SJSA1 (cell line): ENCODE measurements at places on chromosomes 5 and 9. TPM values are rescaled to one million over a fixed set of nuclear protein-coding genes. Genes with fewer than 3 reads are reported as not detected.

DNA sequence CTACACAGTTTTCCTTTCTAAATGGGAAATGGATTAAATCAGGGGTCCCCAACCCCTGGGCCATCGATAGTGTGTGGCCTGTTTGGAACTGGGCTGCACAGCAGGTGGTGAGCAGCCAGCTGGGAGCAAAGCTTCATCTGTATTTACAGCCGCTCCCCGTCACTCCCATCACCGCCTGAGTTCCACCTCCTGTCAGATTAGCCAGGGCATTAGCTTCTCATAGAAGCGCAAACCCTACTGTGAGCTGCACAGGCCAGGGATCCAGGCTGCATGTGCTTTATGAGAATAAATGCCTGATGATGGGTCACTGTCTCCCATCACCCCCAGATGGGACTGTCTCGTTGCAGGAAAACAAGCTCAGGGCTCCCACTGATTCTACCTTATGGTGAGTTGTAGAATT lies 41.2 kb upstream of the FLT4 start:
- H3K36me3 ChIP-seq: no peaks in the 10 kb centered on the region
- no peaks in the 10 kb centered on the region for H3K4me1 ChIP-seq
- DNase-seq: no peak
- H3K27ac ChIP-seq: no peak overlapping the region
- no peak overlapping the region for H3K4me3 ChIP-seq
- H3K27me3 ChIP-seq: peaks cover 34% of the 10 kb centered on the region

DNA sequence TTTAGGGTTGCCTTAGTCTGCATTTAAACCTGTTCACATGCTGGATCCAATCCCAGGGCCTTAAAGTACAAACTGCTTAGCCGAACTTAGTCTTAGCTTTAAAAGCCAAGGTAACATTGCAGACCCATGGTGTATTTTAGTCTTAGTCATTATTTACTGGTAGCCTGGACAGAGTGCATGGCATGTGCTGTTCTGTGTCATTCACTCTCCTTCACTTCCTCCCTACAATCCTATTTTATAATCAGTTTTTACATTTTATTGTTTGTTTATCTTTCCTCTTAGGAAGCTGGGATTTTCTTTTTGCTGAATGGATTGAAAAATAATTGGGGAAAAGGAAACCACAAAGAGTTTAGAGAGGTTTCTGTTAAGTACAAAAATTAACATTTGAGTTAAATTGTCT lies 29.4 kb upstream of the TAL2 start:
- no peaks in the 10 kb centered on the region for H3K27me3 ChIP-seq
- H3K27ac ChIP-seq: no peak overlapping the region
- H3K4me1 ChIP-seq: no peaks in the 10 kb centered on the region
- no peak for DNase-seq

DNA sequence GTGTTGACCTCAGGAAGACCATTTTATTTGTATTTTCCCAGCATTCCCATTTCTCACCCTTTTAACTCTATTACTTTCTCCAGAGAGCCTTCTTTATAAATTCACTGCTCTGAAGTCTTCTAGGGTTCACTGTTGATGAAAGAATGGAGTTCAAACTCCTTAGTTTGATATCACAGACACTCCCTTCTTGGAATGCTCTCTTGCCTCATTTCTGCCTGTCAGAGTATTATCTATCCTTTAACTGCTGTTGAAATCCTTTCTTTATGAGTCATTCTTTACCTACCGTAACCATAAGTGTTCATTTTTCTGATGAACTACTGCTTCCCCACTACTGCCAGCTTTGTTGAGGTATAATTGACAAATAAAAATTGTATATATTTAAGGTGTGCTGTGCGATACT lies 4.3 kb downstream of the RIC1 start:
- peak; percentile 26 for DNase-seq
- H3K27ac ChIP-seq: peak overlapping the region; percentile 50
- peaks cover 27% of the 10 kb centered on the region for H3K4me1 ChIP-seq
- H3K27me3 ChIP-seq: no peaks in the 10 kb centered on the region
- no peak overlapping the region for H3K4me3 ChIP-seq

- H3K27me3 ChIP-seq: no peaks in the 10 kb centered on the region
- DNase-seq: no peak
- no peak overlapping the region for H3K27ac ChIP-seq
- no peaks in the 10 kb centered on the region for H3K36me3 ChIP-seq
- H3K4me3 ChIP-seq: no peak overlapping the region
- peaks cover 34% of the 10 kb centered on the region for H3K4me1 ChIP-seq
Observed at GRCh38 chr9:95822015-95822414, 53.5 kb upstream of the ERCC6L2 start.

DNA sequence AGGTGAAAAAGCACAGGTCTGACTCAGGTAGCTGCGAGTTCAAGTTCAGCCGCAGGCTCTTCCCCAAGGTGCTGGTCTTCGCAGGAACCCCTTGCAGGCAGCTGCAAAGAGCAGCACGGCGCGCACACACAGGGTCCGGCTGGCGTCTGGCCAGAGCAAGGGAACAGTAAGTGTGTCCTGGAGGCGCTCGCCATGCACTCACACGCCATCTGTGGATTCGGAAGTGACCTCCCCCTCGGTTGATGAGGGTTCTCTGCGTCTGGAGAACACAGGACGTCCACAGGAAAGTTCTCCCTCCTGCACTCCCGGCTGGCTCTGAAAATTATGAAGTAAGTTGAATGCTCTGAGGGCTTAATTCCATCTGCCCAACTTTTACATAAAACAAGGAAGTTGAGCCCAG lies 14.0 kb upstream of the EGFL7 start:
- peaks cover 8% of the 10 kb centered on the region for H3K4me1 ChIP-seq
- no peak for DNase-seq
- no peak overlapping the region for H3K27ac ChIP-seq
- H3K27me3 ChIP-seq: peaks cover 26% of the 10 kb centered on the region

Gene SPATA31A3
- total RNA-seq: not detected in 2 replicates

Gene SLC27A6
- total RNA-seq: 2.9 and 3.2 TPM in 2 replicates

DNA sequence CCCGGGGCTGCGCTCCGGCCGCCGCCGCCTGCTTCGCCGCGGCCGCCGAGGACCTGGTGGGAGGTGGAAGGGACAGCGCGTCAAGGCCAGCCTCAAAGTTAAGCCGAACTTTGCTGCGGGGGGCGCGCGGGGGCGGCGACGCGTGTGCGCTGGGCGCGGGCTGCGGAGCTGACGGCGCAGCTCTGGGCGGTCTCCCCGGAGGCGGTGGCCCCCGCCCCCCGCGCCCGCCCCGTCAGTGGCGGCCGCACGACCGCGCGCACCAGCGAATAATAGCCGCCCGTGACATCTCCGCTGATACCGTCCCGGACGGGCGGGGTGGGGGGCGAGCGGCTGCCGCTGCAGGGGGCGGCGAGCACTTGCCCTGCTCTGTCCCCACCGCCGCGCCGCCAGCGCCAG lies 579 bp upstream of the FAM78A start:
- H3K27ac ChIP-seq: no peak overlapping the region
- H3K4me3 ChIP-seq: no peak overlapping the region; the same call in 1 of the 2 replicates
- no peak for DNase-seq
- no peaks in the 10 kb centered on the region for H3K36me3 ChIP-seq

Gene SPATA6L
- total RNA-seq: 0.13 TPM in 1 of 2 replicates, not detected in the other

- DNase-seq: no peak
- no peak overlapping the region for H3K27ac ChIP-seq
- H3K4me3 ChIP-seq: no peak overlapping the region
- H3K36me3 ChIP-seq: no peaks in the 10 kb centered on the region
Observed at GRCh38 chr9:36935768-36936497, 98.1 kb downstream of the PAX5 start.

GRCh38 chr9:37776328-37776727 lies 8.5 kb downstream of the EXOSC3 start:
- H3K27ac ChIP-seq: no peak overlapping the region
- H3K36me3 ChIP-seq: peaks cover 36% of the 10 kb centered on the region
- no peaks in the 10 kb centered on the region for H3K4me1 ChIP-seq
- no peak for DNase-seq
- no peaks in the 10 kb centered on the region for H3K27me3 ChIP-seq
- no peak overlapping the region for H3K4me3 ChIP-seq

Gene C9
- total RNA-seq: 0.37 TPM in 1 of 2 replicates, not detected in the other

Gene PCDHGB2
- total RNA-seq: 3.8 TPM in 1 of 2 replicates, not detected in the other

Gene UBTD2
- total RNA-seq: 44.0 and 63.4 TPM in 2 replicates

Gene HAVCR2
- 0.05 TPM in 1 of 2 replicates, not detected in the other for total RNA-seq

- H3K36me3 ChIP-seq: peaks cover 81% of the 10 kb centered on the region
- peaks cover 19% of the 10 kb centered on the region for H3K4me1 ChIP-seq
- no peak overlapping the region for H3K4me3 ChIP-seq
- no peak for DNase-seq
- no peak overlapping the region for H3K27ac ChIP-seq
Observed at GRCh38 chr5:151151793-151152192, 5.8 kb downstream of the ANXA6 start.

Gene KIF4B
- not detected in 2 replicates for total RNA-seq

DNA sequence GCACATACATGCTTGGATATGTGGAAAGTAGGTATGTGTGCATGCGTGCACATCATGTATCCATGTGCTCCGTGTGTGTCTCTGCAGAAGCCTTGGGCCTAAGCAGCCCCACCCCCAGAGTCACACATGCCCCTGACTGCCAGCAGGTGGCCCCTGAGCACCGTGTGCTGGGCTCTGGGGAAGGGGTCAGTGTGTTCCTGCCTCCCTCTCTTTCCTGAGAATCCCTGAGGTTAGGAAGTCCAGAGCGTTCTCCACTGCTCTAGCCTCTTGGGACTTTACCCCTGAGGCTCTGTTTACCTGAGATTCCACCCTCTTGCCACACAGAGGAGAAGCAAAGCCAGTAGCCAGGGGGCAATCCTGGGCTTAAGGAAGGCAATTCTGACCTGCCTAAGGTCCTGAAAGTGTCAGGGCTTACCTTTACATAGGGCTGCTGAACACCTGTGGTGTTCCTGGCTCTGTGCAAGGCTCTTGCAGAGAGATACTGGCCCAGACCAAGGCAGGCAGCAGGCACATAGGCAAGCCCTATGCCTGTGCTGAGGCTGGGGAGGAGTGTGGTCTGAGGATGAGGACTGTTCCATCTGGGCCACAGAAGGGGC lies 207.3 kb downstream of the TMEM38B start:
- DNase-seq: peak; percentile 52
- no peaks in the 10 kb centered on the region for H3K36me3 ChIP-seq
- no peaks in the 10 kb centered on the region; the same call in 1 of the 2 replicates for H3K4me1 ChIP-seq

GRCh38 chr5:142202282-142202681 lies 93.7 kb downstream of the NDFIP1 start:
- no peak for DNase-seq
- H3K27ac ChIP-seq: peak overlapping the region; percentile 65
- H3K36me3 ChIP-seq: no peaks in the 10 kb centered on the region
- no peak overlapping the region for H3K4me3 ChIP-seq

GRCh38 chr9:105281926-105282325 lies 37.5 kb downstream of the SLC44A1 start:
- H3K27me3 ChIP-seq: no peaks in the 10 kb centered on the region
- peaks cover 9% of the 10 kb centered on the region for H3K4me1 ChIP-seq
- DNase-seq: no peak
- no peak overlapping the region for H3K27ac ChIP-seq
- no peaks in the 10 kb centered on the region for H3K36me3 ChIP-seq

- H3K36me3 ChIP-seq: no peaks in the 10 kb centered on the region
- H3K27ac ChIP-seq: no peak overlapping the region
- no peaks in the 10 kb centered on the region for H3K27me3 ChIP-seq
- no peaks in the 10 kb centered on the region for H3K4me1 ChIP-seq
Observed at GRCh38 chr9:93205045-93205768, 21.3 kb downstream of the WNK2 start.

- H3K4me1 ChIP-seq: no peaks in the 10 kb centered on the region
- H3K4me3 ChIP-seq: no peak overlapping the region
- no peaks in the 10 kb centered on the region for H3K36me3 ChIP-seq
- H3K27me3 ChIP-seq: no peaks in the 10 kb centered on the region
Observed at GRCh38 chr5:105874316-105874715, 1796.4 kb downstream of the EFNA5 start.

DNA sequence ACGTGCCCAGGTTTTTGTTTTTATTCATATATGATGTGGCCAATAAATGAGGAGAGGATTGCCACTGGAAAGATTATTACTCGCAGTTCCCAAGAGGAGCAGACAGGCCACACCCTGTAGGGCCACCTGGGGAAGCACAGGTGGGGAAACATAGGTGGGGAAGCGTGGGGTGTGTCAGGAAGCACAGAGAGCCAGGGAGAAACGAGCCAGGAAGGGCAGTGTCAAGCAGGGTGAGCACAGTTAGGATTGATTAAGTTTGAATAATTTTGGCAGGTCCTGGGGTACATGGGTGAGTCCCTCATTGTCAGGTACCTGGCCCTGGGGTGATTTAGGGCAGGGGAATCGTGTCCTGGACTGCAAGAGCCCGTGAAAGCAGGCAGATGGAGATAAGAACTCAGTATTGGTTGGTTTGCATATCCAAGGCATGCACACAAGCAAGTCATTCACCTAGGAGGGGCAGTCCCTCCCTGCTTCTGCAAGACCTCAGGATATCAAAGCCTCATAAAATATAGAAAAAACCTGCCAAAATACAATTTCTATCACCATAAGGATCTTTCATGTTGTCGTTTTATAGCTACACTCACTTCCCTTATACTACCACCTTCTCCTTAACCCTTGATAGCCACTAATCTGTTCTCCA lies 22.4 kb downstream of the MVB12B start:
- peaks cover 12% of the 10 kb centered on the region; the same call in 1 of the 2 replicates for H3K36me3 ChIP-seq
- no peak overlapping the region for H3K27ac ChIP-seq
- H3K4me1 ChIP-seq: peaks cover 27% of the 10 kb centered on the region
- no peak for DNase-seq
- H3K4me3 ChIP-seq: no peak overlapping the region

GRCh38 chr9:29039258-29039657 lies 1466.0 kb upstream of the C9orf72 start:
- H3K36me3 ChIP-seq: no peaks in the 10 kb centered on the region
- H3K4me3 ChIP-seq: no peak overlapping the region
- H3K27me3 ChIP-seq: no peaks in the 10 kb centered on the region
- no peak overlapping the region for H3K27ac ChIP-seq
- no peak for DNase-seq

GRCh38 chr5:98105681-98106080 lies 667.8 kb upstream of the RGMB start:
- no peak overlapping the region for H3K27ac ChIP-seq
- no peak overlapping the region for H3K4me3 ChIP-seq
- peaks cover 31% of the 10 kb centered on the region for H3K4me1 ChIP-seq

Gene TOR2A
- 5.3 and 11.4 TPM in 2 replicates for total RNA-seq

Gene GLT6D1
- not detected in 2 replicates for total RNA-seq

- no peak for DNase-seq
- H3K4me3 ChIP-seq: no peak overlapping the region
Observed at GRCh38 chr5:67211926-67212325, 15.3 kb upstream of the CD180 start.

Gene CANX
- total RNA-seq: 813 and 826 TPM in 2 replicates

Gene MRPS2
- 12.6 and 21.3 TPM in 2 replicates for total RNA-seq

GRCh38 chr5:10288592-10289219 lies 19.0 kb downstream of the CMBL start:
- no peak overlapping the region for H3K27ac ChIP-seq
- H3K4me1 ChIP-seq: peaks cover 3% of the 10 kb centered on the region
- no peak for DNase-seq
- H3K36me3 ChIP-seq: no peaks in the 10 kb centered on the region
- no peak overlapping the region for H3K4me3 ChIP-seq

- peaks cover 9% of the 10 kb centered on the region for H3K36me3 ChIP-seq
- H3K4me3 ChIP-seq: no peak overlapping the region
- H3K27ac ChIP-seq: no peak overlapping the region
- H3K4me1 ChIP-seq: no peaks in the 10 kb centered on the region
Observed at GRCh38 chr5:168843277-168844015, 264.3 kb upstream of the PANK3 start.

Gene SNX2
- 70.0 and 91.4 TPM in 2 replicates for total RNA-seq

GRCh38 chr9:18791074-18791473 lies 241.9 kb downstream of the SAXO1 start:
- H3K27ac ChIP-seq: no peak overlapping the region
- no peaks in the 10 kb centered on the region for H3K4me1 ChIP-seq
- no peak for DNase-seq
- no peaks in the 10 kb centered on the region for H3K27me3 ChIP-seq
